IMR-90 (cell line): ENCODE measurements at places on chromosomes 6 and 20. TPM values are rescaled to one million over a fixed set of nuclear protein-coding genes. Genes with fewer than 3 reads are reported as not detected.

DNA sequence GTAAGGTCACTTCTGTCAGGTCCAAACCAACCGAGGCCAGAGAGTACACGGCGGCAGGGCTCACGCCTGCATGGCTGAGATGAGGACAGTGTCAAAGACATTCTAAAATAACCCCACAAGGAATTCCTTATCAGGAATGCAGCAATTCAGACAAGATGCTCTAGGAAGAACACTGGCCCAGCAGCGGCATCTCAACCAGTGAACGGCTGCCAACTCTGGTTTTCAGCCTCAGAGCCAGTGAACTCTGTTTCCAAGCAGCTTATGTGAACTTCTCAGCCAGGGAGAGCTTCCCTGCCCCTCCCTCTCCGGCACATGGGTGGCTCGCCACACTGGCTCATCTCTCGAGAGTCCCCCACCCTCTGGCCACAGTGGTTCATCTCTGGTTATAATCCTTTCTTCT lies 36.9 kb downstream of the KCNQ2 start:
- no peaks in the 10 kb centered on the region for H3K4me1 ChIP-seq
- no peaks in the 10 kb centered on the region; the same call in 1 of the 2 replicates for H3K27me3 ChIP-seq

GRCh38 chr6:155171109-155171746 lies 92.6 kb upstream of the CLDN20 start:
- H3K27ac ChIP-seq, result no peak overlapping the region
- no peak overlapping the region for H3K4me3 ChIP-seq
- DNase-seq, result peak; percentile 89
- H3K4me1 ChIP-seq, result peaks cover 10% of the 10 kb centered on the region
- H3K36me3 ChIP-seq, result no peaks in the 10 kb centered on the region
- no peaks in the 10 kb centered on the region for H3K27me3 ChIP-seq

The PTCHD4 gene
- 0.72 and 1.1 TPM in 2 replicates for total RNA-seq

The TPD52L1 gene
- 10.2 and 10.8 TPM in 2 replicates for total RNA-seq

DNA sequence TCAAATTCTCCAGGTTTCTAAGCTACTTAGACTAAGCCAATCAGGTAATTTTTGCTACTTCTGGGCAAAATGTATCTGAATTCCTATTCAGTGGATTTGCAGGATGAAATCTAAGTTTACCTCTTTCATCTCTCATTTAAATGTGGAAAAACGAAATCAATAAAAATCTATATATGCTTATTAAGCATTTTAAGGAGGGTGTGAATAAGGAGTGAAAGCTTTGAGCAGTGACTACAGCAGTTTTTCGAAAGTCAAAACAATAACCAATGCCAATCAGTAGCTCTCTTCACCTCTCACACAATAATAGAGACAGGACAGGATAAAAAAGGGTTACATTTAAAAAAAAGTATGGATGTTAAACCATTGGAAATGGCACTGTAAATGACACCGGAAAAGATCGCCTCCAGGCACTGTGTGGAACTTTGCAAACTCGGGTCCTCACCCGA lies 476 bp upstream of the BCKDHB start:
- H3K4me1 ChIP-seq, result peaks cover 2% of the 10 kb centered on the region
- H3K36me3 ChIP-seq, result no peaks in the 10 kb centered on the region
- H3K27me3 ChIP-seq, result no peaks in the 10 kb centered on the region
- no peak for DNase-seq
- H3K27ac ChIP-seq, result peak overlapping the region; percentile 27; the same call in 1 of the 2 replicates
- H3K4me3 ChIP-seq, result peak overlapping the region; percentile 53

GRCh38 chr20:61119794-61120410 lies 132.2 kb upstream of the CDH4 start:
- no peak overlapping the region for H3K4me3 ChIP-seq
- H3K27me3 ChIP-seq, result no peaks in the 10 kb centered on the region
- DNase-seq, result no peak
- H3K4me1 ChIP-seq, result no peaks in the 10 kb centered on the region
- H3K27ac ChIP-seq, result no peak overlapping the region

The PHACTR2 gene
- 74.2 and 76.9 TPM in 2 replicates for total RNA-seq

- peaks cover 89% of the 10 kb centered on the region for H3K27me3 ChIP-seq
- DNase-seq, result no peak
- H3K4me1 ChIP-seq, result no peaks in the 10 kb centered on the region
- H3K36me3 ChIP-seq, result no peaks in the 10 kb centered on the region
These were observed 951 bp upstream of the OLIG3 start for GRCh38 chr6:137494988-137495702.

DNA sequence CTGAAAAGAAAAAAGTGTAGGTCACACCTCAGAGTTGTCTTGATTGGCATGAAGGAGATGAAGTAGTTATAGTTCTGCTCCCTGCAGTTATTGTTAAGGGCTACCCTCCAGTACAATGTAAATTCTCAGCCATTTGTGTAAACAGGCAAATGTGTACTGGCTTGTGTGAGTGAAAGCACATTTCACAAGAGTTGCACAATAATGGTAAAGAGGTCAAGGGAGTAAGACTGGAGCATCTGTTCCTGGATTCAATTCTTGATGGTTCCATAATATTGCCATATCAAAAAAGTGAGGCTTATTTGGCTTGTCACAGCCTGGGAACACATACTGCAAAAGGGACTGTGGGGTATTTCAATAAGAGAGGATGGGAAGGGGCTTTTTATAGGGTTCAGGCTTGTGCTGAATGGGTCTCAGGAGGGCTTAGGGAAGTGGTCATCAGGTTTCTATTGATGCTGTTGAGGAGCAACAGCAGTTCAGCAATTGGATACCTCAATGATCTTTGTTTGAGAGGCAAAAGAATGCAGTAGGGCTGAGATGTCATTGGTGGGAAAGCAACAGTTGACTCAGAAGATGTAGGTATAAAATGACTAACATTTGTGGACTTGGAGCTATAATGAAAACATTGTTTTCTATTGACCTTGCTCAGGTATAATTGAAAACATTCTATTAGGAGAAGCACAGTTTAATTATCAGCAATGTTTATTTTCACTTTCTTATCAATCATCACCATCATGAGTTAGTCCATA lies 402.6 kb downstream of the BCKDHB start:
- H3K36me3 ChIP-seq, result no peaks in the 10 kb centered on the region
- H3K4me1 ChIP-seq, result peaks cover 4% of the 10 kb centered on the region; the same call in 1 of the 2 replicates
- peak; percentile 31 for DNase-seq
- H3K27me3 ChIP-seq, result no peaks in the 10 kb centered on the region

The ADGRB3 gene
- total RNA-seq, result not detected in 2 replicates

GRCh38 chr20:40641202-40641601 lies 47.8 kb downstream of the MAFB start:
- no peaks in the 10 kb centered on the region for H3K4me1 ChIP-seq
- H3K27me3 ChIP-seq, result no peaks in the 10 kb centered on the region; the same call in 1 of the 2 replicates
- H3K36me3 ChIP-seq, result no peaks in the 10 kb centered on the region

The WASF1 gene
- total RNA-seq, result 3.0 and 4.4 TPM in 2 replicates

The PDYN gene
- total RNA-seq, result not detected in 2 replicates

GRCh38 chr6:31969712-31970603 lies 2.0 kb downstream of the DXO start:
- H3K4me1 ChIP-seq, result peaks cover 11% of the 10 kb centered on the region
- no peak overlapping the region for H3K4me3 ChIP-seq
- peak; percentile 55 for DNase-seq
- H3K27ac ChIP-seq, result no peak overlapping the region
- no peaks in the 10 kb centered on the region for H3K27me3 ChIP-seq

The WFDC2 gene
- total RNA-seq, result not detected in 2 replicates

- peak; percentile 92 for DNase-seq
- H3K27me3 ChIP-seq, result no peaks in the 10 kb centered on the region
- peaks cover 8% of the 10 kb centered on the region; the same call in 1 of the 2 replicates for H3K36me3 ChIP-seq
- H3K4me3 ChIP-seq, result peak overlapping the region; percentile 94
- peaks cover 17% of the 10 kb centered on the region for H3K4me1 ChIP-seq
These were observed 2.1 kb downstream of the SOX12 start for GRCh38 chr20:327186-328026.

DNA sequence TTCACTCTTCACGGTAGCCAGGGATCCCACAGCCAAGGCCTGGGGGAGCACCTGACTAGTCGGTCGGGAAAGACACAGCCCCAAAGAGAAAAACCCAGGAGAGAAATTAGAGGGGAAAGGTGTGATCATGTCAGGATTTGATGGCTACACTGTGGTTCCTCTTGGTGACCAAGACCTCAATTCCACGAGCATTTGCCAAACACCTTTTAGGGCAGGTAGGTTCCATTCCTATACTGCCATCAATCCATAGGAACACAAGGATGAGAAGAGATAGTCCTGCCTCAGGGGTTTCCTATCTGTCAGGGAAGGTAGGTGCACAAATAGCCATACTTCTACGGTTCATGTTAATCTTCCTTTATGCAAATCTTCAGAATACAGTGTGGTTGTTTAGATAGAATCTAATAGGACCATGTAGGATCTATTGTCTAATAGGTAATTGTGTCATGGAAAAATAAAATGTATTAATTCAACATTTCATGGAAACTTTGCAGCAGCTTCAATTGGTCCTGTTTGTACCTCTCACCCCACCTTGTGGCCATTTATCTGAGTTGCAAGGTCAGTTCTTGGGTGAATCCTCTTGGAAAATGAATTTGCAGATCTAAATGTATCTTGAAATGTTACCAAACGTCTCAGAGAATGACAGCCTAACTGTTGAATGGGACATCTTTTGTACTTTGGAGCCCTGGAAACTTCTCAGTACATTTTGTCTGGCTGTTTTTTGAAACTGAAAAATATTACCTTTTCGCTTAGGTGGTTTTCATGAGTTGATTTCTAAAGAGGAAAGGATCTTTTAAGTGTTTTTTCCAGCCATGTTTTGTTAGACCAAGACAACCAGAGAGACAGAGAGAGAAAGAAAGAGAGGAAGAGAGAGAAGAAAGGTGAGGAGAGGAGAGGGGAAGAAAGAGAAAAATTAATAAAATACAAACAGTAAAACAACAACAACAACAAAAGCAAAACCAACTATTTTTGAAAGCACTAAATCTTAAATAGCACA lies 33.7 kb upstream of the IYD start:
- no peaks in the 10 kb centered on the region for H3K36me3 ChIP-seq
- no peak overlapping the region for H3K27ac ChIP-seq
- peak; percentile 82 for DNase-seq

GRCh38 chr6:10875026-10875425 lies 6.8 kb downstream of the GCM2 start:
- DNase-seq, result no peak
- H3K27ac ChIP-seq, result no peak overlapping the region
- no peaks in the 10 kb centered on the region for H3K36me3 ChIP-seq

- DNase-seq, result no peak
- H3K27ac ChIP-seq, result no peak overlapping the region
- no peaks in the 10 kb centered on the region for H3K27me3 ChIP-seq
These were observed 54.4 kb downstream of the PRND start for GRCh38 chr20:4776079-4776630.

GRCh38 chr6:139019722-139020121 lies 8.8 kb upstream of the ABRACL start:
- H3K27ac ChIP-seq, result no peak overlapping the region
- H3K27me3 ChIP-seq, result peaks cover 3% of the 10 kb centered on the region; the same call in 1 of the 2 replicates
- DNase-seq, result no peak
- H3K36me3 ChIP-seq, result no peaks in the 10 kb centered on the region

The SMOC2 gene
- not detected in 2 replicates for total RNA-seq

- H3K36me3 ChIP-seq, result no peaks in the 10 kb centered on the region
- no peaks in the 10 kb centered on the region for H3K4me1 ChIP-seq
These were observed 262.4 kb downstream of the PLCB1 start for GRCh38 chr20:8394308-8394945.

DNA sequence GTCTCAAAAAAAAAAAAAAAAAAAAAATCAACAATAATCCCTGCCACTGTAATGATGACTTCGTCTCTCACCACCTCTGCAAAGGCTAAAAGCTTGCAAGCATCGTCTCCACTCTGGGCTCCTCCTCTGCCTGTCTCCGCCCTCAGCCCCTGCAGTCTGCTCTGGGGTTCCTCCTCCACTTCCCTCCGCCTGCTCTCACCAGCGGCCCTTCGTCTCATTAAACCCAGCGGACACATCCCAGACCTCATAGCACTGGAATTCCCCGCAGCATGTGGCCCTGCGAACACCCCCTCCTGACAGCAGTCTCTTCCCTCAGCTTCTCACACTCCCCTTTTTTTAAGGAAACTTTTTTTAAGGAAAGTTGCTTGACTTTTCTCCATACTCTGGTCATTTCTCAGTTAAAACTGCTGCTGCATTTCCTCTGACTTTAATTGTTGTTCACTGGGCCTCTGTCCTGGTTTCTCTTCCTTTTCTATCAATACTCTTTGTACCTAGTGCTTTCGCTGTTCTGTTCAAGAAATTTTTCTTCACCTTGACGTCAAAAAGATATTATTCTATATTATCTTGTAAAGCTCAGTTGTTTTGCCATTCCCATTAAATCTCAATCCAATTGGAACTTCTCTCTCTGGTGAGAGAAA lies 70.9 kb upstream of the PLEKHG1 start:
- H3K27me3 ChIP-seq, result no peaks in the 10 kb centered on the region
- H3K27ac ChIP-seq, result no peak overlapping the region
- peak; percentile 1 for DNase-seq
- H3K36me3 ChIP-seq, result no peaks in the 10 kb centered on the region
- no peaks in the 10 kb centered on the region for H3K4me1 ChIP-seq
- H3K4me3 ChIP-seq, result no peak overlapping the region

- no peak overlapping the region for H3K27ac ChIP-seq
- H3K36me3 ChIP-seq, result no peaks in the 10 kb centered on the region
- H3K27me3 ChIP-seq, result peaks cover 9% of the 10 kb centered on the region; the same call in 1 of the 2 replicates
- no peak for DNase-seq
- peaks cover 5% of the 10 kb centered on the region; the same call in 1 of the 2 replicates for H3K4me1 ChIP-seq
These were observed 23.9 kb downstream of the PNLDC1 start for GRCh38 chr6:159823953-159824352.

The HS3ST5 gene
- not detected in 2 replicates for total RNA-seq

DNA sequence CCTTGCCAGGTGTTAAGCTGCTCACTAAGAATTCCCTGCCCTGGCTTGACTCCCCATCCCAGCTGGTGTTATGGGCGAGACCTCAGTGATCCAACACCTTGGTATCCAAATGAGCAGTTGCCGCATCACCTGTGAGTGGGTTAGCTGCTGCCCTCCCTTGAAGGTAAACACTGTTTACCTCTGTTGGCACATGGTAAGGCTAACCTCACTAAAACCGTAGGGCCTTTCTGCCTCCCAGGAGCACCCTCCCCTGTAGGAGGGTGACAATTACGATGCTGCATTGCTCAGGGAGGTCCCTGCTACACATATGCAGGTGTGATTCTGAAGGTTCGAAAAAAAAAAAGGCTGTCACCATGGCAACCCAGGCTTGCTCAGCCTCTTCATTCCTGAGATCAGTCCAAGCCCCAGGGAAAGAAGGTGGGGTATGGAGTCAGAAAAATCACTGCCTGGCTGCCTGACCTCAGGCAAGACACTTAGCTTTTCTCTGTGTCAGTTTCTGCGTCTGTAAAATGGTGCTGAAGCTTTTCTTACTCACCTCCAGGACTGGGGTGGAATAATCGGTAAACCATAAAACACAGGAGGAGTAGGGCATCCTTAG lies 19.5 kb downstream of the PNPLA1 start:
- DNase-seq, result no peak
- no peak overlapping the region for H3K4me3 ChIP-seq
- no peaks in the 10 kb centered on the region for H3K36me3 ChIP-seq

The CNR1 gene
- not detected in 2 replicates for total RNA-seq

The OR12D1 gene
- total RNA-seq, result not detected in 2 replicates
